Liver (tissue), 10 donors: ENCODE measurements at places on chromosomes 1 and 21. TPM values are rescaled to one million over a fixed set of nuclear protein-coding genes. Genes with fewer than 3 reads are reported as not detected.

The HJV gene
- 80.5 TPM for total RNA-seq

- H3K4me3 ChIP-seq: no peak overlapping the region
- H3K27ac ChIP-seq: no peak overlapping the region
- H3K27me3 ChIP-seq: no peaks in the 10 kb centered on the region
- H3K36me3 ChIP-seq: no peaks in the 10 kb centered on the region
- DNase-seq: no peak
- H3K4me1 ChIP-seq: no peaks in the 10 kb centered on the region
These were observed 694.2 kb downstream of the BRINP3 start for GRCh38 chr1:189783456-189783855.

DNA sequence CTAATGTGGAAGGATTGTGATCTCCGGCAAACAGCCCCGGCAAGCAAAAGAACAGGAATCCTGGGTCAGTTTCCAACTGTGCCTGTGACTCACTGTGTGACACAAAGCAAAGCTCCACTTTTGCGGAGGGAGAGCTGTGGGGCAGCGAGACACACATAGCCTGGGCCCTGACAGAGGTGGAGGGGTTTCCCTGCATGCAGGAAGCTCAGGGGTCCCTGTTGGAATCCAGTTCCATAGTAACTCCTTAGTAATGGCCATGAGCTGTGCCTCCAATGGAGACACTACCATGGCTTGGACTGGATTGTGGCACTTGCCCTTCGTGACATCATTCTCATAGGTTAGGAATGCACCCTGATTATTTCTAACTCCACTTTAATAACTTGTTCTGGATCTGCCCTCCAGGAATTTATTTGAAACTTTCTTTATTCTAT, 47.0 kb upstream of the ATF3 start:
- no peak overlapping the region for H3K4me3 ChIP-seq
- H3K4me1 ChIP-seq: no peaks in the 10 kb centered on the region

- H3K27me3 ChIP-seq: no peaks in the 10 kb centered on the region
- H3K36me3 ChIP-seq: no peaks in the 10 kb centered on the region
- no peaks in the 10 kb centered on the region for H3K4me1 ChIP-seq
- DNase-seq: no peak
These were observed 26.9 kb downstream of the EDARADD start for GRCh38 chr1:236421022-236421421.

The SLAMF7 gene
- 1.0 TPM for total RNA-seq

DNA sequence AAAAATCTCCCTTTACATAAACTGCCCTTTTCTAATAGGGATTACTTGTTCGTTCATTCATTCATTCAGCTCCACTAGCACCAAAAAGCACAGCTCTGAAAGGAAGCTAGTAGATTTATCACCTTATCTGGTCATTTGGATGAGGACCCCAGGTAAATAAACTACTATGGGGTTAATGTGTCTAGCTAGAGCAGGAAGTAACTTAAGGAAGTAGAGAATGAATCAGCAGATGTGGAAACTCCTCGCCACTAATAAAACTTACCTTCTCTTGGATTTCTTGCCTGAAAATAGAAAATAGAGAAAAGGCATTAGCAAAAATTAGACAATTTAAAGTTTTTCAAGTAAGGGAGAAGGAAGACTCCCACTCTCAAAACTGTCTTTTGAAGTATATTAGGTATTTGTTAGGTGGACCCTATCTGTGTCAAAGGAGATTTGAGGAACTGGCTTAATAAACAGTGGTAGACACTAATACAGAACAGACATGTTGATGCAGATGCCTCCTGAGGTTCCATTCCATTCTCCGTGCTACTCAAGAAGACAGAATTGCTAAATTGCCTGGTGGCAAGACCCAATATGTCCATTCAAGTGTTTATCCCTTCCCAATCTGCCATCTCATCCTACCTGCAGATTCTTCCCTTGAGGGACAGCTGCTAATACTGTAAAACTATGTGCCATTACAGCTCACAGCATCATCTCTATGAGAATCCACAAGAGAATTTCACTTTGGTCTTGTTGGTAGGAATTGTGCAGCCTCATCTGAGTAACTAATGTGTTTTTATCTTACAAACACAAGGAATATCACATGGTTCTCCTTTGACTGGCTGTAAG, 14.9 kb downstream of the SELL start:
- H3K36me3 ChIP-seq: no peaks in the 10 kb centered on the region
- no peaks in the 10 kb centered on the region for H3K4me1 ChIP-seq
- DNase-seq: no peak
- no peak overlapping the region for H3K4me3 ChIP-seq
- no peaks in the 10 kb centered on the region for H3K27me3 ChIP-seq

The SPRR1B gene
- not detected for total RNA-seq

The SEC16B gene
- total RNA-seq: 56.8 TPM

The RHBDL2 gene
- total RNA-seq: 0.17 TPM

DNA sequence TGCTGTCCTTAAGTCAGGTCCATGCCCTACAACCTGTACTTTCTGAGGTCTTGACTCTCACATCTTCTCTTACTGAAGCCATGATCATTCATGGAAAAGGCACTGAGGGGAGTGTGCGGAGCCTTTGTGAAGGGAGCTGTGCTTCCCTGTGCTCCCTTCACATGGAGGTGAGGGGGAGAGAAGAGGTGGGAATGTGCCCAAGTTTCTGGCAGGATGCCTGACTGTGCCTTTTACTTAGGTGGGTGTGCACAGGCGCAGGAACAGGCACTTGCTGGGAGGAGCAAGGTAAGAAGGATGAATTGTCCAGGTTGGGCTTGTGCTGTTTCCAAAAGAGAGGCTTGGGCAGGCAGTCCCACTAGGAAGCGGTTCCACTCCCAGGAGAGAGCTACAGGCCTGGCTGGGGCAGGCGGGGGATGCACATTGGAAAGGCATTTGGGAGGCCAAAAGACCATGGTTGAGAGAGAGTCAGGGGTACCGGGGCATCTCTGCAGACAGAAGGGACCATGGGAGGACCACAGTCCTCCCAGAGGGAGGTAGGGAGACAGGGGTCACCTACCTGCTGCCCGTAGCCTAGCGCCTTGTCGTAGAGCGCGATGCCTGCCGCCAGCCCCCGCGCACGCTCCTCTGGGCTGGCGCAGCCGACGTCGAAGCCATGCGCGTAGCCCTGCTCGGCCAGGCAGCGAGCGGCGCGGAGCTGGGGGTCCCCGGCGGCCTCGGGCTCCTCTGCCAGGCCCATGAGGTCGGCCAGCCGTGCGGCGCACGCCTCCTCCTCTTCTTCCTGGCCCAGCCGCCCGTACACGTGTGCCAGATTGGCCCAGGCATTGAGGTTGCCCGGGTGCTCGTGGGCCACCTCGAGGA, 853 bp downstream of the TTC22 start:
- H3K4me1 ChIP-seq: peaks cover 19% of the 10 kb centered on the region
- H3K27ac ChIP-seq: peak overlapping the region; percentile 57
- no peaks in the 10 kb centered on the region for H3K36me3 ChIP-seq
- no peaks in the 10 kb centered on the region for H3K27me3 ChIP-seq

GRCh38 chr21:28871388-28872010, 121.2 kb downstream of the LTN1 start:
- H3K27ac ChIP-seq: no peak overlapping the region
- H3K36me3 ChIP-seq: peaks cover 33% of the 10 kb centered on the region
- DNase-seq: no peak
- no peaks in the 10 kb centered on the region for H3K27me3 ChIP-seq
- H3K4me1 ChIP-seq: no peaks in the 10 kb centered on the region

DNA sequence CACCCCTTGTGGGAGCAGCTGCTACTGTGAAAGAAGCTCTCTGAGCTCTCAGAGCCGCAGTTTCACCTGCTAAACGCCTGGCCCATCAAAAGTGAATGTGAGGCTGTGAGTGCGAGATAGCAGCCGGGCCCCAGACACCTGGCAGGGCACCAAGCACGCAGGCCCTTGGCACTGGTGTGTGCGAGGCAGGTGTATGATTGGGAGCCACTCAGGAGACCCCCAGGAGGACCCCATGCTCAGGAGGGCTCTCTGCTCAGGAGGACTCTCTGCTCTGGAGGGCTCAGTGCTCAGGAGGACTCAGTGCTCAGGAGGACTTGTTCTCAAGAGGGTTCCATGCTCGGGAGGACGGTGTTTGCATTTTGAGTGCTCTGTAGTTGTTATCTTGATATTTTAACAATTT, 14.3 kb upstream of the ADARB1 start:
- H3K27me3 ChIP-seq: no peaks in the 10 kb centered on the region
- H3K27ac ChIP-seq: no peak overlapping the region
- no peak overlapping the region for H3K4me3 ChIP-seq
- H3K4me1 ChIP-seq: no peaks in the 10 kb centered on the region
- DNase-seq: no peak

GRCh38 chr21:36535618-36536241, 55.8 kb upstream of the CLDN14 start:
- H3K27ac ChIP-seq: no peak overlapping the region
- H3K36me3 ChIP-seq: no peaks in the 10 kb centered on the region
- H3K27me3 ChIP-seq: no peaks in the 10 kb centered on the region
- DNase-seq: no peak

- no peak overlapping the region for H3K27ac ChIP-seq
- H3K4me1 ChIP-seq: no peaks in the 10 kb centered on the region
- H3K36me3 ChIP-seq: no peaks in the 10 kb centered on the region
- H3K4me3 ChIP-seq: no peak overlapping the region
- DNase-seq: no peak
- no peaks in the 10 kb centered on the region for H3K27me3 ChIP-seq
These were observed 14.9 kb downstream of the KLHDC7A start for GRCh38 chr1:18495635-18496034.
